ENCODE measurements at places on chromosomes 5 and 9.

DNA sequence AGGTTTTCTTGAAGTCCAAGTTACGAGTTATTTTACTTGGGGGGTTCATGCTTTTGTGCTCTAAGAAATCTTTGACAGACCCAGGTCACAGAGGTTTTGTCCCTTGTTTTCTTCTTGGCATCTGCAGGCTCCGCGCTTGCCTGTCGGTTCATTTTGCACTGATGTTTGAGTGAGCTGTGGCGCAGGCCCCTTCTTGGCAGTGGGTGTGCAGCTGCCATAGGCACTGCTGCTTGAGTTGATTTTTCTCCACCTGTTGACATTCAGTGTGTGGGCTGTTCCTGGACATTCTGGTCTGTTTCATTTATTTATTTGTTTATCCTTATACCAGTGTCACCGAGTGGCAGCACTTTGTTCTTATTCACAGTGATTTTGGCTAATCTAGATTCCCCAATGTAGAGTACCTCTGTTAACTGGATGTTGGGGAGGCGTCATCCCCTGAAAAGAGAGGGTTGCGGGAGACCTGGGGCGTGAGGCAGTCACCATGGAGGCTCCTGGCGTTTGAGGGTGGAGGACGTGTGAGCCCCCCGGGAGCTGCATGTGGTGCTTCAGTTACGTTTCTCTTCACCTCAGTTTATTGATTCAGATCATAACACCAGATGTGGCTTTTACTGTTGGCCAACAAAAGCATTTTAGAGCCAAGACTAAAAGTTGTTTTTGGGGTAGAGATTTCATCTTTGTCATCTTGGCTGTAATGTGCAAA is 121.4 kb upstream of the CACNA1B start:
- no peak for DNase-seq

- DNase-seq: no peak
Observed at GRCh38 chr5:178366998-178367735, 134.6 kb upstream of the PHYKPL start.

DNA sequence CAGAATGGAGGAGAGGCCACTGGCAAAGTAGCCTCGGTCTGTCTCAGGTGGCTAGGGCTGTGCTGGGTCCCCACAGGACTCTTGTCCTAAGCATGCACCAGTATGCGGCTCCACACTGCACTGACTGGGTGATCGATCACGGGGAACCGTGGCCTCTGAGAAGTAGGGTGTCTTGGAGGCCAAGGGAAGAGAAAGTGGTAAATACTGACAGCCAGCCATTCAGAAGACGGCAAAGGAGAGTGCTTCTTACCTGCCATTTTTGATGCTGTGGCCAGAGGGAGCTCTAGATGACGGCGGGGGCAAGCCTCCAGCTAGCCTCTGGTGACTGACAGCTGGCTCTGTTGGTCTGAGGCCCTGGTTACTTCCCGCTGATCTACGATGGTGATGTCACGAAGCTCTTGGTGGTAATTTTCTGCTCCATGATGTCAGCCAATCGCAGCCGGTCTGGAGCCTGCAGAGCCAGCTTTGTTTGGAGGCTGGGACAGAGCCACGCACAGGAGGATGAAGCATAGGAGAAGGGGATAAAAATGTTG is 40.4 kb upstream of the GADD45G start:
- peak; percentile 57 for DNase-seq

- no peak for DNase-seq
Observed at GRCh38 chr5:78600687-78601414, 47.7 kb downstream of the LHFPL2 start.

DNA sequence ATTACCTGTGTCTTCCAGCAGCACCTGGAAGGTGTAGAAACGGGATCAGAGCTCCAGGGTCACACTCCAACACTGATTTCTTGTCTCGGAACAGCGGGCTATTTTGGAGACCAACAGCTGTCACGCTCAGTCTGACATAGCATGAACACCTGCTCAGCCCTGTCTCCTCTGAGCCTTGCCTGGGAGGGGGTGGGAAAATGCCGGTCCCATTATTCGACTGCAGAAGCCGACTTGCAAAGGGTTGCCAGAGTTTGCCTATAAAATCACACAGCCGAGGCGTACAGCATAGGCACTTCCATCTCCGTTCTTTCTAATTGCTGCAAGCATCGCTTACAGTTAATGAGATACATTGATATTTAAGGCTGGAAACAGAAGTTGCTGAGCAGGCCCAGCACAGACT is 300.8 kb upstream of the MSX2 start:
- no peak for DNase-seq

DNA sequence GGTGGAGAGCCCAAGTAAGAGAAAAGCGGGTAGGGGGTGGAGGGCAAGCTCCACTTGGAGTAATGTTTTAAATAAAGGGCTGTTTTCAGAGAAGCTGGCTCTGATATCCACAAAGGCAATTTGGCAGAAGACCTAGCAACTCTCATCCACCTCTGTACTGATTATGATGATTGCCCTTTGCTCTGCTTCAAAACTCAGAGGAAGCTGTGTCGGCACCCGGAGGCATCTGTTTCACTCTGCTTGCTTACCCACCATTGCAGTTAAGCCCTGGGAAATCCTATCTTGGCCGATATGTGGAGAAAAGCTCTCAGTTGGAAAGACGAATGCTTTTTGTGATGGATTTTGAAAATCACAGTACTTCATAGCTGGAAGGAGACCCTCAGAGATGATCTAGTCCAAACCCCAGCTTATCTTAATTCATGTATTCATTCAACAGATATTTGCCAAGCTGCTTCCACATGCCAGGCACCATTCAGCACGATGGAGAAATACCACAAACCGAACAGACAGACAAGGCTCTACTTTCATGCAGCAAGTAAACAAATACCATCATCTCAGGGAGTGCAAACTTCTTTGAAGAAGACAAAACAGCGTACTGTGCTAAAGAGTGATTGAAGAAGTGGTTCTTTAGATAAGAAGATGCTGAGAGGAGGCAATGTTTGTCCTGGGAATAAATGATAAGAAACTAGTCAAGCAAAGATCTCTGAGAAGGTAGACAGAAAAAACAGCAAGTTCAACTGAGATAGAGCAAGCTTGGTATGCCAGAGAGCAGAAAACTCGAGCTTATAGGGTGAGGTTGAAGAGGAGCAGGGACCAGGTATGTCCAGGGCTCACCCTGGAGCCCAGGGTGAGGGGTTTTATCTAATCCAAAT is 140.4 kb upstream of the SPDL1 start:
- no peak for DNase-seq

- no peak for DNase-seq
Observed at GRCh38 chr5:59537961-59538749, 355.4 kb downstream of the PDE4D start.

GRCh38 chr5:31728039-31728438 is 89.1 kb downstream of the PDZD2 start:
- DNase-seq: no peak

DNA sequence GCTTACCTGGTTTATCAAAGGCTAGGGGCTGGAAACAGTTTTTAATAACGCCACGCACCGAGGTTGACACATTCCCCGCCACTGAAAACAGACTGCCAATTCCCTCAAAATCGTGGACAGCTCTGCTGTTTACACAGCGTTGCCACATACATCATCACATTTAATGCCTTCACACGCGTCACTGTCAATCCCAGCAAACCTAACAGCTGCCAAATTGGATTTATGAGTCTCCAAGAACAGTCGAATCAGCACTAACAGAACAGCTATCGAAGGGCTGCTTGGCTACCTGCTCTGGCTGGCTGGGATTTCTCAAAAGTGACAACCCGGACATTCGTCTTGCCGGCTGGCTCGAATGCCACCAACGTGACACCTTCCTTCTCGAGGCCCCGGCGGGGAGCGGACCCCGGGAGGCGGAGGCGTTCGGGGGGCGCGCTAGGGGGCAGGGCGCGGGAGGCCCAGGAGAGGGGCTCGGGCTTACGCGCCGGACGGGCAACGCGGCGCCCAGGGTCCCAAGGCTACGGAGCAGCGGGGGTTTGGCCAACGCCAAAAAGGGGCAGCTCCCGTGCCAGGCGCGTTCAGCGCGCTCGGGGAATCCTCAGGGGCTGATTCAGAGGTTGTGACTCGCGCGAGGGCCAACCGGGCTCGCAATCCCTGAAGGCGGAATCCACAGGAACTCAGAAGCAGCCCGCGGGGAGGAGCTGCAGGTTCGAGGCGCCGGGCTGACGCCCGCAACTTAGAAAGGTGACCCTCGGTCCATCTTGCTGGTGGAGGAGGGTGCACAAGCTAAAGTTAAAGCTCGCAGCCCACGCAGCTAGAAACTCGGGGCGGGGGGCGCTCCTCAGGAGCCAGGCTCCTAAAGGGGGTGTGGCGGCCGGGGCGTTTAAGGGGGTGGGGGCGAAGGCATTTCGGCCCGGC is 1.2 kb downstream of the CDC14B start:
- DNase-seq: peak; percentile 81

- no peak for DNase-seq
Observed at GRCh38 chr9:13429301-13430190, 150.1 kb upstream of the MPDZ start.

GRCh38 chr9:95488954-95489353 is 27.8 kb downstream of the PTCH1 start:
- DNase-seq: no peak

DNA sequence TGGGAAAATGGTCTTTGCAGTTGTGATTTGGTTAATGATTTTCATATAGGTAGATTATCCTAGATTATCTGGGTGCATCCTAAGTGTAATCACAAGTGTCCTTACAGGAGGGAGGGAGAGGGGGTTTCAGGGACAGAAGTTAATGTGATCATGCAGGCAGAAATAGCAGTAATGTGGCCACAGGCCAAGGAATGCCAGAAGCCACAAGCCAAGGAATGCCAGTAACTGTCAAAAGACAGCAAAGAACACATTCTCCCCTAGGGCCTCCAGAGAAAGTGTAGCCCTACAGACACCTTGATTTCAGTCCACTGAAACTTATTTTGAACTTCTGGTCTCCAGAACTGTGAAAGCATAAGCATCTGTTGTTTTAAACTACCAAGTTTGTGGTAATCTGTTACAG is 2074.5 kb downstream of the MAT2B start:
- DNase-seq: no peak

- DNase-seq: no peak
Observed at GRCh38 chr5:125236981-125237380, 490.5 kb upstream of the ZNF608 start.

DNA sequence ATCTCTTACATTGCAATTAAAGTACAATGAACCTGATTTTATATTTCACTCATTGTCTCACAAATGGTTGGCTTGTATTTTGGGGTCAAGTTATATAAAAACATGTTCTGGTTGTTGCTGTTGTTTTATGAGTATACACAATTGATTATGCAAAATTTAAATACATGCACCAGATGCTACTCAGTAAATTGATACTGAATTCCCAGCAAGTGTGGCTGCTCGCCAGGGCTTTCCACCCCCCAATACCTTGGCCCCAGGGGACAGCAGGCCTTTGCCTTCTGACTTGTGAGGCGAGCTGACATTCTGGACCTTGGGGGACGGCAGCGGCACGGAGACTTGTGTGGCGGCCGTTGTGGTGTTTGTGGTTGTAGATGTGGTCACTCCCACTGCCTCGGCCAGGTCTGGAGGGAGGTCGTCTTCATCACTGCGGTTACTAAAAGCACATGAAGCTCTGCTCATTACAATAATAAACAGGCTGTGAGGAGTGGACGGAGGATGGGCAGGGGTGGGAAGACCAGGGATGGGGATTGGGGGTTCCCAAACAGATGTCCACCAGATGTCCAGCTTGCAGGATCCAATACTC is 27.0 kb upstream of the FRRS1L start:
- no peak for DNase-seq

DNA sequence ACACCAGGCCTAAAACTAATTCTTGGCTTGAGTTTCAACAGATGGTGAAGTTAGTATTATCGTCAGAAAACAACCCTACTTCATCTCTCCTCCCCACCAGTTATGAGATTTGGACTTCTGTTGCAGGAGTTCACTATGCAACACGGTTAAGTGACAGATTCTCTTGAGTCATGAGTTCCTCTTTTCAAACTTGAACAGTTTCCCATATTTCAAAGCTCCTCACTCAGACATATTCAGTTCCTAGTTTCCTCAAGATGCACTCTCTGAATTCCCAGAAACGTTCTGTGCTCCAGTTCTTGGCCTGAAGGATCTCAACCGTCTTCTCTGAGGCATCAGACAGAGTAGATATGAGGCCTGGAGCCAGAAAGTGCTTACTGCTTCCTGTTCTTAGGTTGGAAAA is 7.3 kb upstream of the PTGER4 start:
- peak; percentile 92 for DNase-seq

DNA sequence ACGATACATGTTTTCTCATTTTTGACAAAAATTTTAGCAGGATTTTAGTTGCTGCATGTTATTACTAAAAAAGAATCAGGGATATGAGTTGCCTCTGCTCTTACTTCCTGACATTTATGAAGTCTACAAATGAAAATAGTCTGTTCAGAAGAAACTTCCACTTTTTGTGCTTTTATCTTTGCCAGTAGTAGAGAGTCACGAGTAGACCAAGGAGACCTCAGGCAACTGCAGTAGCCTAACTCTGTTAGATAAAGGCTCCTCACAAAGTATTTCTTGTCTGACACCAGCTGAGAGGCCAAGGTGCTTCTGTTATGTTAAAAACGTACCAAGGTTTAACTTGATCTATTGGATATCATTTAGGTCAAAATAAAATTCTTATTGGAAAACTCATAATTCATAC is 333.9 kb downstream of the NR2F1-AS1 start:
- no peak for DNase-seq

DNA sequence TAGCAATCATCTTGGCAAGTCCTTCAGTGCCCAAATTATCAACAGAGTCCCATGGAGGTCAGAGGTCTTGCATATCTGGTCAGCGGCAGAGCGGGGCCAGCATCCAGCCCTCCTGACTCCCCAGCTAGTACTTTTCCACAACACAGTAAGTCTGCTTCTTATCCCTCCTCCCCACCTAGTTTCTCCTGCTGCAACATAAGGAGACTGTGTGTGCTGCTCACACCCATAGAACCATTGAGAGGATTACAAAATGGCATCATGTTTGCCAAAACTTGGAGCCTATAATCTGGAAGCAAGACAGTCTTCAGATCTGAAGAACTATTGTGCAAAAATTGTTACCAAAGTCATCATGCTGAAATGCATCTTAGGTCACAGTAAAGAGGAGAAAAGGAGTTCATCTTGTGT is 125.8 kb upstream of the ZNF366 start:
- DNase-seq: no peak

DNA sequence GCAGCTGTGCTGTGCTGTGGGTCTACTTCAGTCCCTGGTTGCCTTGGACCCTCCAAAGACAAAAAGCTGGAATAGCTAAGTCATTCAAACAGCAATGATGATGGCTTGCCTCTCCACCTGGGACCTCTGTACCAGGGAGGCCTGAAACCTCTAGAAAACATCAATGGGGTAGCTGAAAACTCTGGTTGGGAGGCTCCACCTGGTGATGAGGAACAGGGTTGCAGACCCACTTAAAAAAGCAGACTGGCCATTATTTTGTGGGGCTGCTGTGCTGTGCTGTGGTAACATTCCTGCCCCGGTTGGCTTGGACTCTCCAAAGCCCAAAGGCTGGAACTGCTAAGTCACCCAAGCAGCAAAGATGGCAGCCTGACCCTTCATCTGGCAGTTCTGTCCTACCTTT is 839.3 kb upstream of the ARRDC3 start:
- DNase-seq: no peak
